ENCODE measurements at places on chromosomes 2 and 18.

DNA sequence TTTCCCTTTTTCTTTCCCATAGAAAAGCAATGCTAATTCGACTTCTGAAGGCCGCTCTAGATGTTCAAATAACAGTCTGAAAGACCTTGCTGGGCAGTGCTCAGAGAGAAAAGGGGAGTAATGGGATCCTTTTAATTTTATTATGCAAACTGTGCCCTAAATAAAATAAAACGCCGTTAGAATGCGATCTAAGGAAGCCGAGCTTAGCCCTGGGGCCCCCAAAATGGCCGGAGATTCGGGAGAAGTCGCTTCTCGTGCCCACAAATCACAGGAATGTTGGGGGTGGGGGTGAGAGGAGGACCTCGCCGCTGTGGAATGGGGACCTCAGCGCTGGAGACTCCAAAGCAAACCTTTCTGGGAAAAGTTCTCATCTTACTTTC lies 8.4 kb upstream of the POU3F3 start:
- DNase-seq, result peak; percentile 42

DNA sequence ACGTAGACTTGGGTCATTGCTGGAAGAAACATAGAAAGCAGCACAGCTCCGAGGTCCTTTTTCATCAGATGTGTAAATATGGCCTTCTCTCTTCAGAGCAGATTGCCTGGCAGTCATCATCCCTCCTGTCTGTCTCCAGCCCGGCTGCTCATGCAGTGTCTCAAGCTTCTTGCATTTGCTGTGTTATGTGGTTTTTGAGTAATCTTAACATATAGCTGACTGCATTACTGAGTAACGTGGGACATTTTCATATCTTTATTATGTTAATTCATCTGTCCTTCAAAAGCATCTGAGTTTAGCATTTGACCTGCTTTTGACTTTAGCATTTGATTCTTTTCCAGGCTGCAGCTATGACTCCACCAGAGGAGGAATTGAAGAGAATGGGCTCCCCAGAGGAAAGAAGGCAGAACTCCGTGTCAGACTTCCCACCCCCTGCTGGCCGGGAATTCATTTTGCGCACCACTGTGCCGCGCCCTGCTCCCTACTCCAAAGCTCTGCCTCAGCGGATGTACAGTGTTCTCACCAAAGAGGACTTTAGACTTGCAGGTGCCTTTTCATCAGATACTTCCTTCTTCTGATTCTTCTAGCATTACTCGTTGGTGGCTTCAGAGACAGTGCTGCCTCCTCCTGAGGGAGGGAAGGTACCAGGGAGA lies 116.2 kb downstream of the RAB3GAP1 start:
- no peak for DNase-seq

- DNase-seq, result no peak
Measured at GRCh38 chr2:174312581-174313234, 22.0 kb upstream of the SP9 start.

- no peak for DNase-seq
Measured at GRCh38 chr18:74745633-74746403, 148.1 kb downstream of the ZNF407 start.

- DNase-seq, result no peak
Measured at GRCh38 chr2:14364471-14364870, 268.0 kb upstream of the LRATD1 start.

- DNase-seq, result peak; percentile 21
Measured at GRCh38 chr18:26335156-26335555, 108.9 kb downstream of the TAF4B start.

DNA sequence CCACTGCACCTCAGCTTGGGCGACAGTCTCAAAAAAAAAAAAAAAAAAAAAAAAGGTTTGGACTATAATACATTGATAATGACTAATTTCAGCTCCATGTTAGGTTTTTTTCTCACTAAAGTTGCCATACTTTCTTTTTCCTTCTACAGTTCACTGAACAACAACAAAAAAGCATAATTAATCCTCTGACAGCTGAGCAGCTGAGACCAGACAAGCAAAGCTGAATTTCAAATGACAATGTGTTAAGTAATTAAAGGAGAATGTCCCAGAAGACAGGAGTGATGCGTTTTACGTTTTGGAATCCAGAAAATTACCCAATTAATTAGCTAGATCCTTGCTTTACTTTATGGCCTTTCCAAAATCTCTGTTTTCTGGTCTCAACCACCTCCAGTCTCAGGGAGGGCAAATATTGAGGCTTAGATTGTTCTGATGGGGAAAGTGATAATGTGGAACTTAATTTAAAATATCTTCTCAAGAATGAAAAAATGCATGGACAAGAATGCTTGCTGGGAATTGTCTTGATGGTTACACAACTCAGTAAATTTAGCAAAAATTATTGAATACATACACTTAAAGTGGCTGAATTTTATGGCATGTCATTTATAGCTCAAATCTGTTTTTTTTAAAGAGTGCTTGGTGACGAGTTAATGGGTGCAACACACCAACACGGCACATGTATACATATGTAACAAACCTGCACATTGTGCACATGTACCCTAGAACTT lies 17.4 kb upstream of the RMDN2 start:
- DNase-seq, result no peak

- no peak for DNase-seq
Measured at GRCh38 chr18:36469461-36469860, 171.9 kb downstream of the FHOD3 start.

- no peak for DNase-seq
Measured at GRCh38 chr2:3429066-3429610, 49.6 kb downstream of the TRAPPC12 start.

DNA sequence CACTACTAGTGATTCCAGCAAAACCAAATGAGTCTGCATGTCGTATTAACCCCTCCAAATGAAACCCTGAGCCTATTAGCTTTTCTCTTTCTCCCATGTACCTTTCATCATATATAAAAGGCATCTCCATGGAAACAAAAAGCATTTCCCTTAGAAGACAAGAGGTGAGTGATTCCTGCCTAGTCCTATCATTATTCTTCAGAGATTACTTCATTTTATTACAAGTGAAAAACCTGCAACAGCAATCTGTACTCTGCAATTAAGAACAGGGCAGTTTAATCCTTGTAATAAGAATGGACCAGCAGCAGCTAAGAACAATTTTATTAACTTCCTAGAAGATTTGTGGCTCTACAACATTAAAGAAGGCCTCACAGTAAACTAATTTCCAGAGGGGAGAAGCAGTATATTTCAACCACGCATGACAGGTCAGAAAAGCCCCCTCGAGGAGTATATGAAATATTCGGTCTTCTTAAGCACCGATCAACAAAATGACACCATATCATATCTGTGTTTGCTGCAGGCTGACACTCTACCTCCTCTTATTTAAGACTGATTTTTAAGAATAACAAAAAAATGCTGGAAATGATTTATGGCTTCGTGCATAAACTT lies 132.3 kb upstream of the TFPI start:
- DNase-seq, result peak; percentile 17

All from right kidney (tissue), 9 donors.